ENCODE measurements at places on chromosomes 11 and 22.
A peak's percentile ranks its signal among the peaks of the same experiment; 100 is the strongest.

- DNase-seq, result peak; percentile 11
Observed at GRCh38 chr11:127049486-127049885, 48.9 kb upstream of the KIRREL3 start.

DNA sequence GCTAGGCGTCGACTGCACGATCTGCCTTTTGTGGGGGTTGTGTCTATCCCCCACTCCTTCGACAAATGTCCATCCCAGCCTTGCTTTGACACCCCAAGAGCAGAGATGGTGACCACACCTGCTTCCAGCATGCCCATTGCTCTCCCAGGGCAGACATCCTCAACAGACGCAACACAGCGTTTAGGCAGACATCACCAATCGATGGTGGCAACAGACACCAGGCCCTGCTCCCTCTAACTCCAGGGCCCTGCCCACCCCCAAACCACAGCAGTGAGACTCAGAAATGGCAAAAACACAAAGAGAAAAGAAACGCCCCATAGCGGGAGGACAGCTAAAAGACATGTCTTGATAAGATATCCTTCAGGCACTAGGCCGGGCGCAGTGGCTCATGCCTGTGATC lies 150.9 kb downstream of the CRYBB2 start:
- DNase-seq, result no peak

GRCh38 chr22:42116848-42117424 lies 13.7 kb downstream of the CYP2D6 start:
- no peak for DNase-seq

DNA sequence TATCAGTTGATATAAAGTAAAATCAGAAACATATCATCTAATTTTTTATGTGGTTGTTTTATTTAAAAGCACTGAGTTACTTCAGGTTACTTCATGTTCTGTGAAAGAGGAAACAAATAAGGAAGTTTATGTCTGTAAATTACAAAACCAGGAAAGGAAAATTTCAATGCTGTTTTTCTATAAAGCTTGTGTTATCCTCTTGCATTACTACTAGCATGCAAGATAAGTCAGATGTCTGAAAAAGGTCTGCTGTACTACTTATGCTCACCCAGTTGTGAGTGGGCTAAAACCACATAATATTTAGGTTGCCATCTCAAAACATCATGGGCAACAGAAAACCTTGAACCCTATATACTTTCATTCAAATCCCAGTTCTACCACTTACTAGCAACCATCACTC lies 121.5 kb downstream of the ATG16L2 start:
- DNase-seq, result no peak

- DNase-seq, result no peak
Observed at GRCh38 chr11:38448284-38448683, 1850.2 kb upstream of the RAG2 start.

- DNase-seq, result no peak
Observed at GRCh38 chr11:122178795-122179194, 62.8 kb upstream of the BLID start.

DNA sequence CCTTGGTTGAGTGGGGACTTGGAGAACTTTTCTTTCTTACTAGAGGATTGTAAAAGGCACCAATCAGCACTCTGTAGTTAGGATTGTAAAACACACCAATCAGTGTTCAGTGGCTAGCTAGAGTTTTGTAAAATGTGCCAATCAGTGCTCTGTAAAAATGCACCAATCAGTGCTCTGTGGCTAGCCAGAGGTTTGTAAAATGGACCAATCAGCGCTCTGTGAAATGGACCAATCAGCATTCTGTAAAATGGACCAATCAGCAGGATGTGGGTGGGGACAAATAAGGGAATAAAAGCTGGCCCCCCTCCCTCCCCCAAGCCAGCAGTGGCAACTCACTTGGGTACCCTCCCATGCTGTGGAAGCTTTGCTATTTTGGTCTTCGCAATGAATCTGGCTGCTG lies 5.5 kb upstream of the DRG1 start:
- DNase-seq, result no peak

- no peak for DNase-seq
Observed at GRCh38 chr22:40400159-40400558, 29.8 kb downstream of the SGSM3 start.

GRCh38 chr11:122883646-122883979 lies 1.1 kb downstream of the JHY start:
- no peak for DNase-seq

GRCh38 chr11:102026959-102027358 lies 20.3 kb upstream of the CFAP300 start:
- DNase-seq, result no peak

DNA sequence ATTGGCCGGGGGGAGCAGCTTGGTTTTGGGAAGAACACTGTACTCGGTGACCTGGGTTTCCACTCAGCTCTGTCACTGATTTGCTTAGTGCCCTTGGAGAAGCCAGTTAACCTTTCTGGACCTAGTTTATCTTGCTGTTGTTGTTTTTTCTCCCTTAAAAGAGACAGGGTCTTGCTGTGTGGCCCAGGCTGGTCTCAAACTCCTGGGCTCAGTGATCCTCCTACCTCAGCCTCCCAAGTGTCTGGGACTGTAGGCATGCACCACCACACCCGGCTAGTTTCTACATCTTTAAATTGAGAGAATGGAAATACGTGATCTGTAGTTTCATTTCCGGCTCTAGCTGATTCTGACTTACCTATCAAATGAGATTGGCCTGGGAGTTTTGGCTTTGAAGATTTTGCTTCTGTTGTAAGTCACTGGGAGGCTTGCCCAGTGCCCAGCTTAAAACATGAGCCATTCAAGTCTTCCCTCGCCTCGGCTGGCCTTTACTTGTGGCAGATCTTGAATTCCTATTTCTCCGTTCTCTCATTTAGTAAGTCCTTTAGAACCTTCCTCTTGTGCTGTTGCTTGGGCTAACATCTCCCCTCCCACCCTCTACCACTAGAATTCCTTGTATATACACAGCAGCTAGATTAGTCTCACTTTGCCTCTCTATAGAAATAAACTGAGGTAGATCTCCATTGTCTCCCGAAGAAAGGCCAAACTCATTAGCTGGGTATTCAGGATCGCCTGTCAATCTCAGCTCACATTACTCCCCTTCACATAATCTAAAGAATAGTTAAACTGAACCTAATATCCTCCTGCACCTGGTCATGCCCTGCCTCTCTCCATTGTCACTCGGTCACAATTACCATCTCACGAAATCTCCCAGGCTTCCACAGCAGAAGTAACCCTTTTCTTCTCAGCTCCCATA lies 87.7 kb upstream of the SLC25A18 start:
- no peak for DNase-seq

DNA sequence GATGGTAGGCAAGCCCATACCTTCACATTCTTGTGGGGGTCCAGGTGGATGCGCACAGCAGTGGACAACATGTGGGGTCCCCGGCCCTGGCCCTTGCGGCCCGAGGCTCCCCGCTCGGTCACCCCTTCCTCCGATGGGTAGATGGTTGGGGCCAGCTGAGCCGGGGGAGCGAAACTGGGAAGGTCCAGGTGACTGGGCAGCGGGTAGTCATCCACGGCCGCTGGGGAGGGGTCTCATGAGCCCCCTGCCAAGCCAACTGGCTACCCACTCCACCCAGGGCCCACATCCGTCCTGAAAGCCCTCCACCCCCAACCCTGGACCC lies 10.7 kb downstream of the ATG2A start:
- no peak for DNase-seq

- no peak for DNase-seq
Observed at GRCh38 chr11:10325277-10326011, 20.6 kb downstream of the ADM start.

DNA sequence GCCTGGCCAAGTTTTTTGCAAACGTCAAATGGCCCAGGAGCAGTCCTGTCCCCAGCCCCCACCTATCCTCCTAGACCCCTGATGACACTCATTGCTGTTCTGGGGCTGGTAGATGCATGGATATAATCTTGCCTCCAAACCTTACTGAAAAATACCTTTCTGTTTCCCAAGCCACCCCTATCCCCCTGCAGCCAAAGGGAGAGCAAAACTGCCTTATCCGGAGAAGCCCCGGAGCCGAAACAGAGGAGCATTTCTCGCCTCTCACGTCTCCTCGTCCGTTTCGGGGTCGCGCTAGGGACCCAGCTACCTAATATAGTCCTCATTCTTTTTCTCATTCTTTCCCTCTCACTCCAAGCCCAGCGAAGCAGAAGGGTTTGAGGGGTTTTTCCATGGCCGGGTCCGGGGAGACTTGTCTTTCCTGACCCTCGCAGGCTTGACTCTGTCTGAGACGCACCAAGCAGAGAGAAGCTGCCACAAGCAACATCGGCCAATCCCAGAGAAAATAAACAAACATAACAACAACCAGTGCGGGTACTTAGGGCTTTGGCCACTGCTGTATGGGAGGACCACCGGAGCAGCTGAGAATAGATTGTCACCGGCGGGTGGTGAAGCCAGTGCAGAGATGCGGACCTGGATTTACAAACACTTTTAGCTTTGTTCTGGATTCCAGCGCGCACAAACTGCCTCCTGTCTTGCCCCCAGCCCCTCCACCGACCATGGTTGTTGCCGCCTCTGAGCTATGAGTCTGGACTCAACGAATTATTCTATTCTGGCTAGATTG lies 1.6 kb downstream of the BSX start:
- DNase-seq, result no peak

Data from NCI-H774 (cell line).